ENCODE measurements at places on chromosomes 4 and X.

DNA sequence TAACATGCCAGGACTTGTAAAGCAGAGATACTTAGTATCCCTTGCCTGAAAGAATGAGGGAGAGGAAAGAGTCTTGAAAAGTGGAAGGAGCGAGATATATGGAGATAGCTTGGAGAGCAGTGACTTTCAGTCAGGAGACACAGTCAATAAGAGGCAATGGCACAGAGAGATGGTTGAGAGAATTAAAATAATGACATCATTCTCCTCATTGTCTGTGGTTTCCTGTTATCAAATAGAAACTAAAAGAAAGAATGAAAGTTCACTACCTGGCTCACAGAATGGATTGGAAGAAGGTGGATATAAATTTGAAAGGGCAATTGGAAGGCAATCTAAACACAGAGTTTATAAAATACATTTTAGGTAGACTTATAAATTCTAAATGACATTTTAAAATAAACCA, 760.2 kb upstream of the AADAT start:
- no peak for DNase-seq

- no peak for DNase-seq
Measured at GRCh38 chr4:171812665-171813525, at the start of gene GALNTL6. TSS of gene GALNTL6 (plus strand) at chr4:171813404.

DNA sequence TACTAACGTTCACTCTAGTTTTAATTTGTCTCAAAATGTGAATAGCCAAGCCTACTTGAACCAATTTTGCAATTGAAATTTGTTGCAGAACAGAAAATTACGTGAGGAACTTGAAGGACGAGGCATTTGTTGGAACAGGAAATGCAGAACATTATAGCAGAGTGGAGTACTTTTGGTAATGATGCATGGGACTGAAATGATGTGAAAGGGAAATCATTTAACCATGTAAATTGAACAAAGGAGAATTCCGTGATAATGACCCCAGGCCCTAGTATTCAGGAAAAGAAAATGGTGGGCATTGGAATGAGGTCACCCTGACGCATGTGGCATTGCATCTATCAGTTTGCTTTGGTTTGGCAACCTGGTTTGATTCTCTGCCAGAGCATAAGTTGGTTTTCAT, 44.9 kb upstream of the BEND4 start:
- no peak for DNase-seq

GRCh38 chr4:7890635-7891393, 48.8 kb downstream of the AFAP1 start:
- no peak for DNase-seq
